ENCODE measurements at places on chromosomes 13 and 19.

DNA sequence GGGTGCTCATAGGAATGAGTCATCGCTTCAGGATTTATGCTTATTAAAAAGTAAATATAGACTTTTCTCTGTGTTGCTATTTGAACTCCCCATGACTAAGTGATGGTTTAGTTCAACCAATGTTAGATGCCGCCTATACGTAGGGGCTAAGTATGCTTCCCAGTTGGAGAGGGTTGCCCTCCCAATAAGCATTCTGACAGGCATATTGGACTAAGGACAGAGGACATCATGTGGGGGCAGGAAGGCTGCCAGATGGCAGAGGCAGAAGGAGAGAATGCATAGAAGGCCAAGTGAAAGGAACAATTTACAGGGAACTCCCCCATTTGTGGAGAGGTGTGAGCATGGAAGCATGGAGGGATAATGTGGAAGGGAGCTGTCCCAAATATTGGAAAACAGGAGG is 318.4 kb upstream of the OBI1 start:
- no peak for DNase-seq

GRCh38 chr13:93730780-93731179 is 504.2 kb downstream of the GPC6 start:
- DNase-seq = no peak

GRCh38 chr13:81602241-81602640 is 1261.3 kb upstream of the SPRY2 start:
- DNase-seq = no peak

GRCh38 chr13:90793261-90793820 is 554.1 kb upstream of the MIR17HG start:
- DNase-seq = no peak

DNA sequence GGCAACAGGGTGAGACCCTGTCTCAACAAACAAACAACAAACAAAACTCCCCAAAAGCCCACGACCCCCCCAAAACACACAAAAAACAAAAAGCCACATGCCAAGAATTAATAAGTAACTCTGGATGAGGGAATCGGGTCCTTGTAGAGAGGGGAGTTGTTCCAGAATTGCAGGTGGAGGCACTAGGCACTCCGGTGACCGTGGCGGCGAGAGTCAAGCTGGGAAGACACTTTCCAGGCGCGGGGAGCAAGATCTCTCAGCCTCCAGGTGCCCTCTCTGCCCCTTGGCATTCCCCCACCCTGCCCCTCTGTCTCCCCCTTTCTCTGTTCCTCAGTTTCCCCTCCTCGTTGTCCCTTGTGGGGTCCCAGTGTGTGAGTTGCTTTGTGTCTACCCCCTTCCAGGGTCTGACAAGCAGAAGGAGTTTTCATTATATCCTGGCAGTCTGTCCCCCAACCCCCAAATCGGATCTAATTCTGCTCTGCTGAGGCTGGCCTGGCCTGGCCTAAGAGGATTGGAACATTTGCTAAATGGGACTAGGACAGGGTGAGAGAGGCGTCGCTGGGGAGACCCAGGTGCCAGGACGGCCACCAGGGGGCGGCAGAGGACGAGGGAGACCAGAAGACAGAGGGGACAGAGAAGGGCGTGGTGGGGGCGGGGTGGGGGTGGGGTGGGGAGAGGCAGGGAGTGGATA is 8.3 kb upstream of the CRX start:
- DNase-seq = peak; percentile 75

DNA sequence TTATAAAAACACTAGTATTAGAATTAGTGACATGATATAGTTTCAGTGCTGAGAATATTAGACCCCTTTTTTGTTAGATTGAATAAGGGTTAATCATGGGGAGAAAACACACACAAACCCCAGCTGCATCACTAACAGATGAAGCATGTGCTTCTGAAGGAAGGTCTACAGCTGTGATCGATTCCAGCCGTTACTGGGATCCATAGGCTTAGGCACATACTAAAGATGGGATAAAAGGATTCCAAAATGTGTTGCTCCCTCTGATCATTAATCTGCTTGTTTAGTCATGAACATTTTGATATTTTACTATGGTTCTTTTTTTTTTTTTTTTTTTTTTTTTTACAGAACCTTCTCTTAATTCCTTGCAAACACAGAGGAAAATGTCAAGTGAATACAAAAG is 1591.3 kb downstream of the EFNB2 start:
- no peak for DNase-seq

DNA sequence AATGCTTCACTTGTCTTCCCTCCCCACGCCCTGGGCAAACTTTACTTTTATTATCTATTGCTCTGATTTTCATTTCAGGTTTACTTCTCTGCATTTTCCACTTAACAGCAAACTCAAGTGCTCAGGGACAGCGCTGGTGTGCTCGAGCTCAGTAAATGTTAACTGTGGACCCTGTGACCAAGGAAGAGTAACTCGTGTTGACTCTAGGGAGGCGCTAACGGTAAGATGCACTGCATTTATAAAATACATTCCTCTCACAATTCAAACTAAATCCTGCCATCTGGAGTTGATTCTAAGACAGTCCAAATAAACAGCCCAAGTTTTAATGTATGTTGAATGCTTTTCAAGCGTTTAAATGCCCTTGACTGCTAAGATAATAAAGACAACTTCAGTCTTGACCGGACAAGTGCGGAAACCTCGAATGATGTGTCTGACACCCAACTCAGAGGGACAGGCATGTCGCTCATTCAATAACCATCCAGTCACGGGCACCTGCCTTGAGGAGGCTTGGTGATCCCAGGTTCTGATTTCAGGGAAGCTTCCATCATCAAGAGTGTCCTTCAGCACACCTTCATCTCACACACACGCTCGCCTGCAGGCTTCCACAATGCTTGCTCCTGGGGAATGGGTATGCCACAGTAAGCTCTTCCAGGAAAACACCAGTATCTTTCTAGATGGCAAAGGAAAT is 93.2 kb downstream of the STK24 start:
- DNase-seq = no peak

DNA sequence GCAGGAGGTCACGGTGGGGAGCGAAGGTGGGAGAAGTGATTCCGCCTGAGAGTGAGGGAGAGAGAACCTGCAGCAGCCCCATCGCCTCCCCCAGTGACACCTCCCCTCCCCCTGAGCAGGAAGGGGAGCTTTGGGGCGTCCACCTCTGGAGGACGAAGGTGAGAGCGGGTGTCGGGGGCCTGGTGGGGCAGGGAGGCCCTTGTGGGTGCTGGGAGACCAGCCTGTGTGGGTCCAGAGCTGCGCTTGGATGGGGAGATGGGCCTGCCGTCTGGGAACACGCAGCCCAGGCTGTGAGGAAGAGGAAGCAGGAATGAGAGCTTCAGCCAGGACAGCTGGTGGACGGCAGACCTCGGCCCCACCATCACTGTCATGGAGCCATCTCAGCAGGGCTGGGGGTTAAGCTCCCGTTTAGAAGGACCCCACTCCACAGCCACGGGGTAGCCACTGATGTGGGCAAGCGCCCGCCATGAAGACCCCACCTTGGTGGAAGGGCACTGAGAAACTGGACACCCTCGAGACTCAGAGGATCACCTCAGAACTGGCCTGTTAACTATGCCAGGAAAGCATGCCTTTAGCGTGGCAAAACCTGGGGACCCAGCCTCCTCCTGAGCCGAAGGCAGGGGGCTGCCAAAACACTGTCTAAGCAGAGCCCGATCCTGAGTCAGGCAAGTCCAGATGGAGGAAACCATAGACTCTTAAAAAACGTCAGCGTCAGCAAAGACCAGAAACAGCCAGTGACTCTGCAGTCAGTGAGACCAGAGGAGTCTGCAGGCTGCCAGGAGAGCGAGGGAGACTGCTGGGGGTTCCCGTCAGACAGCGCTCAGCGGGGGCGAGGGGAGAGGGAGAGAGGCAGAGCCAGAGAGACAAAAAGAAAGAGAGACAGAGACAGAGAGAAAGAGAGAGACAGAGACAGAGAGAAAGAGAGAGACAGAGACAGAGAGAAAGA is 6.4 kb upstream of the PROZ start:
- DNase-seq = no peak

DNA sequence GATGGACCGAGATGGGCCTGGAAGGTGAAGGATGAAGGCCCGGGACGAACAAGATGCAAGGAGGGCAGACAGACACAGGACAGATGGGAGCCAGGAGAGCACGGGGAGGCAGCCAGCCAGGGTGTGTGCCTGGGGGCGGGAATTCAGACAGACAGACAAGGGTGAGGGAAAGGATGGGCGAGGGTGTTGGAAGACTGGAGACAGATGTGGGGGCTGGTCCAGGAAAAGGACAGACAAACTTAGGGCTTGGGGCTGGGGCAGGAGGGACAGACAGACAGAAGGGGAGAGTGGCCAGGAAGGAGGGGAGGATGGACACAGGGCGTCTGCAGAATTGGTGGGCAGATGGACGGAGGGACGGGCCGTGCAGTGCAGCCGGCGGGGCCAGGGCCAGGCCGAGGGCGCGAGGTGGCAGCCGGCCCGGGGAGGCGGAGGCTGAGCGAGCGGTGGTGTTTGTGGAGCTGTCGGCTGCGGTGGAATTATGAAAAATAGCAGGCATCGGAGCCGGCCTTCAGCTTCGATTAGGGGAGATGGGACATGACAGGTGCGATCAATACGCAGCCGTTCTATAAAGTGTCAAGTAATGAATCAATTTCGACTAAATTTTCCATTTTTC is 4.6 kb upstream of the ERFL start:
- DNase-seq = no peak

DNA sequence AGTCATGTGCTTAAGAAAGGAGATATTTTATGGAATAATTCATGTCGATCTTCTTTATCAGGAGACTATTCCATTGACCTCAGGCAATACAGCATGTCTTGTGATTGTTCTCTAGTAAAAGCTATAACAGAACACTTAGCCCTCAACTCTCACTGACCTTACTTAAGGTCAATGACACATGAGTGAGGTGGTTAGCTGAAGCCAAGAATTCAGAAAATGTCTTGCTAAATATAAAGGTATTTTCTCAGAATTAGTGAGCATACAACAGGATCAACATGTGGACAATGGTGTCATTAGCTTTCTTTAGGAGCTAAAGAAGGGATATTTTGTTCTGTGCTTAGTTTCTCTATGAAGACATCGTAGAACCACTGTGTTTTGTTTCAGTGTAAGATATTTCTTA is 1730.4 kb upstream of the SLC10A2 start:
- no peak for DNase-seq

- DNase-seq = no peak
Measured at GRCh38 chr19:19109601-19110000, 28.7 kb downstream of the TMEM161A start.

DNA sequence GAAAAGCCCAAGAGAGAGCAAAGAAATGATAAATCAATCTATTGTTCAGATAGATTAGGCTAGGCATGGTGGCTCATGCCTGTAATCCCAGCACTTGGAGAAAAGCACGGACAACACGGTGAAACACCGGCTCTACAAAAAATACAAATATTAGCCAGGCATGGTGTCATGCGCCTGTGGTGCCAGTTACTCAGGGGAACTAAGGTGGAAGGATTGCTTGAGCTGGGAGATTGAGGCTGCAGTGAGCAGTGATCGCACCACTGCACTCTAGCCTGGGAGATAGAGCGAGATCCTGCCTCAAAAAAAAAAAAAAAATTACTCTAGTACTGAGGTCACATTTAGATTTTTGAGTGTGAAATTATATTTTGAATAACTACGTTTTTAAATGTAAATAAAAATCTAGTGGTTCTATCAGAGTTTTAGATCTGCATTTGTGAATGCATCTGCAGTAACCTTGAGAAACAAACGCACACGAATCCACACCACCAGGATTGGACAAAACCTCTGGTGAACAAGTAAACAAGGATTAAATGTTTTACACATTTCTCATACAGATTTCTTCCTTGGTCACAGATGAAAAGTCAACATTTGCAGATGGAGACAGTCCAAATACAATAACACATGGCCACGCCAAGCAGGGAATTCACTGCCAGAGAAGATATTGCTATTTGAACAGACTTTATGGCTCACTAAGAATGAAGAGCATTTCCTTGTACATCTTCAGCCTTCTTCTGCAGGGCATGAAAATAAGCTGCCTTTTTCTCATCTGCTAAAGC is 917.6 kb downstream of the PCDH9 start:
- no peak for DNase-seq

GRCh38 chr13:70107125-70107497 is 515 bp upstream of the ATXN8OS start:
- DNase-seq = no peak

DNA sequence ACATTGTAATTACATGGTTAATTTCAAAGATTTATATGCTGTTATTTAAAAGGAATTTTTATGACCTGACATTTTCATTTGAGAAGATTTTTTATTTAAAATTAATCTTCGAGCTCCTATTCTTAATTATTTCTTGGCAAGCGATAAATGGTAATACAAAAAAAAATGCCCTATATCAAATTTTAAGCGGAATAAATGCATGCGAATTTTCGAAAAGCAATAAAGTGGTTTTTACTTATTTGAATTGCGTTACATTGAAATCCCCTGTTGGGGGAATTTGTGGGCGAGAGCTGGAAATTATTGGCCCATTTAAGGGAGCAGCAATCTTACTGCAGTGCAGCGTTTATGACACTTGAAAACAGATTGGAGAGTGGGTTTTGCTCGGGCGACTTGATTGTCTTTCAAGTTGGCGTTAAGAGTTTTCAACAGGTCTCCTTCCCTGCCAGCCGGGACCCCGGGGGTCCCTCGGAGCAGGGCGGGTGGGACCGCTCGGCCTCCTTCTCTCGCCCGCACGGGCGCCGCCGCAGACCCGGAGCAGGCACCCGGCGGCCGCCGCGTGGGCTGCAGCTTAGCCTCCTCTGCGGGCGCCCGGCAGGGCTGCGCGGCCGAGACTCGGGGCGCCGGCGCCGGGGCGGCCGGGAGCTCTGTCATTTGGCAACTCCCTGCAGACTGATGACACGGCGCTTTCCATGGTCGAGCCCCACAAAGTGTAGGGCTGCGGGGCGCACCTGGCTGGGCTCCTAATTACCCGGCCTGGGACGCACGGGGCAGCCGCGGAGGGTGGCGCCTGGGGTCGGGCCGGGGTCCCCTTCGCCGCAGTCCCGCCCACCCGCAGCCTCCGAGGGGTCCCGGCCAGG is 255.1 kb upstream of the SOX21 start:
- no peak for DNase-seq

DNA sequence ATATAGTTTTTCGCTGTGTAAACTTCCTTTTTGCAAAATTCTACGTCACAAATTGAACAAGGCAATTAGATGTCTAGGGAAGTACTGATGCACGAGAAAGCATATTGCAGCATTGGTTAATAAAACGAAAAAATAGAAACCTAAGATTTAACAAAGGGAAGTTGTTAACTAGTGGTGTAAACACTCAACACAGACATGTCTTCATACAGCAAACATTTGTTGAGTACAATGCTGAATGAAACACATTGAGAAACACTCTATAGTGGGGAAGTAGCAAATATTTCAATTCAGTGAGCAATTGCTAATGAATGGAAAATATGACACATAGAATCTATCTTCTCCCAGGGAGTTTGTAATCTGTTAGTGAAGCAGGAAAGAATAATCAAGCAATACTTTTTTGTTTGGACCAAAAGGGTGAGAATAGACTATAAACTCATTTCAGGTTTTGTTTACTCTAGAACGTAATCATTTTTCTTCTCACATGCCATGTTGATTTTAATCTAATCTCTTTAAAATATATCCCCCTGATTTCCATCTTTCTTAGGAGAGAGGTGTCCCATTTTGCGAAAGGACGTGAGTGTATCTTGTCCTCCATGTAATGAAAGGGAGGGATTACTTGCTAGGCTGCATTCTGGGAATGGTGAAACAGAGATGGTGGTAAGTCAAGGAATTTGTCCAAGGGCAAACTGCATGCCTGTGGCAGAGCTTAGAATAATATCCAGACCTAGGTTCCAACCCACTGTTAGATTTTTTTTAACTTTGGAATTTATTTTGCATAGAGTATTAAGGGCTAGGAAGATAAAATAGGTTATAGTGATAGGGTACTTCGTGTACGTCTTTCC is 1.7 kb upstream of the ANKRD10 start:
- no peak for DNase-seq

All from effector CD4-positive, alpha-beta T cell (primary cell).